ENCODE measurements at places on chromosomes 12 and 14.

DNA sequence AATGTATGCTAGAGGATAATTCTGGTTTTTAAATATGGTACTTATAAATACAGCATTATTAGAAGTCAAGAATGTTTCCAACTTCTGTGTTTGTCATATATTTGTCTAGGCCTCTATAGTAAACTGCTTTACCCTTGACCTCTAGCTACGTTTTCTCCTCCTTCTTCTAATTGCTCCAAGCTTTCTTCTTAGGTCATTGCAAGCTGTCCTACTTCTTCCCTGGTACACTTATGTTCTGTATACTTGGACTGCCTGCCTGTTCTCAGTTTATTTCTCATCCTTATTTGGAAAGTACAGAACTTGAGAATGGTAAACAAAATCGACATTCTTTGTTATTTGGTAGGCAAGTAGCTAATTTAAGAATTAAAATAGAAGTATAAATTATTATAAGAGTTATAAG lies 23.9 kb upstream of the ATP2B1 start:
- DNase-seq, result no peak

DNA sequence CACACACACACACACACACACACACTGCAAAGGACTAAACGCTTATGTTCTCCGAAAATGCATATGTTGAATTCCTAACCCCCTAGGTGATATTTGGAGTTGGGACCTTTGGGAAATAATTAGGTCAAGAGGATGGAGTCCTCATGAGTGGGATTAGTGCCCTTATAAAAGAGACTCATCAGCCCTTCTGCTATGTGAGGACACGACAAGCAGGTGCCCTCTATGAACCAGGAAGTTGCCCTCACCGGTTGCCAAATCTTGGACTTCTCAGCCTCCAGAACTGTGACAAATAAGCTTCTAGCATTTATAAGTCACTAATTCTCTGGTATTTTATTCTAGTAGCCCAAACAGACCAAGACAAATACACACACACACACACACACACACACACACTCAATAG lies 20.7 kb upstream of the TCP11L2 start:
- DNase-seq, result no peak

DNA sequence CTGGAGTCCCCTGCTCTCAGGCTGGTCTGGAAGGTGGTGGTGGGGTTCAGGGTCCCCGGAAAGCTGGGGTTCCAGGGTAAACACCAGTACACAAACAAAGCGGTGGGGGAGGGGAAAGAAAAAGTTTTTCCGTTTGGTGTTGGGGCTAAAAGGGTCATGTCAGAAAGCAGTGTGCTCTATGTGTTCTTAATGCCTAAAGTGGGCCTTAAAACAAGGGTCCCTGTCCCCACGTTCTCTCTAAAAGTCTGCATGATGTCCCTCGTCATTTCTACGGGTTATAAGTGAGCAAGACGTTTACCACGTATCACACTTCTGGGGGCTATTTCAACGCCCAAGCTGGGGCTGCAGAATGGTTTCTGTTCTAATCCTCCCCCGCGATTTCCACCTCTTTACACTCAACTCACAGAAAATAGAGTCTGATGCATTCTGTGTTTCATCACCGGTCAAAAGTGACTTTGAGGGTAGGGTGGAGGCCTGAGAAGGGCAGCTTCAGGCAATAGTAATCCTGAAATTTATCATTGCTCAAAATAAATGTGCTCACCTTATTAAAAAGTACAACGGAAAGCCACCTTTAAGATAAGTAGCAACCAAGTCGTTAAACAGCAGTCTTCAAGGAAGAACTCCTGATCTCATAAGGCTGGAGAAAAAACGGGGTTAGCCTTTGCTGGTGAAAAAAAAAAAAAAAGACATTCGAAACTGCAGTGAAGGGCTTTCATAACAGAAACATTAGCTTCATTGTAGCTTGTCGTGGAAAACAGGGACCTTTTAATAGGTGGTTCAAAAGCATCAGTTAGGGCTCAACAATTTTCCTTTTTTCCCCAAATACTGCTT lies 63.9 kb upstream of the PTGR2 start:
- DNase-seq, result peak; percentile 48

DNA sequence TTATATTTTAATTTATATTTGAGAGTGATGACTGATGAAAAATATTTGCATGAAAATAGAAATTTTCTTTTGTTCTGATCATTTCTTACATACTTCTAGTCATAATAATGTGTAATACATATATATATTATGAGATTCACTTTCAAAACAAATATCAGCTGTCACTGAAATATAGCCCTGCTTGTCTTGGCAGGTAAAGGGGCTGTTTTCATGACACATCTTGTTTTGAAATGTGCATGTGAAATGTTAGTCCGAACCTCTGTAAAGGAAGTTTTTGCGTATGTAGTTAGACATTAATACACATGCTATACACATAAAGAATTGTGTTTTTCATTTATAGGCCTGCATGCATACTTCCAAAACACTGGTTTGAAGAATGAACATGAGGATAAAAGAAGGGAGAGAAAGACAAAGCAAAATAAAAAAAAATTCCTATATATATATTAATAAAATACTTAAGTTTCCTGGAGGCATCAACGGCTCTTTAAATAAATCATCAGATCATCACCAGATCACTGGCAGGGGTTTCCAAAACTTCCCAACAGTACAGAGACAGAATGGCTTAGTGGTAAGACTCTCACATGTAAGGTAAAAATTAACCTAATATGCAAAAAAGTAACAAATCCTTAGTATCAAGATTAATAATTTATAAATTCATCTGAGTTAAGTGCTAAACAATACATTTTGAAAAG lies 60.1 kb downstream of the SEL1L start:
- DNase-seq, result no peak

- DNase-seq, result no peak
Observed at GRCh38 chr12:6868211-6869048, 1.1 kb downstream of the TPI1 start.

DNA sequence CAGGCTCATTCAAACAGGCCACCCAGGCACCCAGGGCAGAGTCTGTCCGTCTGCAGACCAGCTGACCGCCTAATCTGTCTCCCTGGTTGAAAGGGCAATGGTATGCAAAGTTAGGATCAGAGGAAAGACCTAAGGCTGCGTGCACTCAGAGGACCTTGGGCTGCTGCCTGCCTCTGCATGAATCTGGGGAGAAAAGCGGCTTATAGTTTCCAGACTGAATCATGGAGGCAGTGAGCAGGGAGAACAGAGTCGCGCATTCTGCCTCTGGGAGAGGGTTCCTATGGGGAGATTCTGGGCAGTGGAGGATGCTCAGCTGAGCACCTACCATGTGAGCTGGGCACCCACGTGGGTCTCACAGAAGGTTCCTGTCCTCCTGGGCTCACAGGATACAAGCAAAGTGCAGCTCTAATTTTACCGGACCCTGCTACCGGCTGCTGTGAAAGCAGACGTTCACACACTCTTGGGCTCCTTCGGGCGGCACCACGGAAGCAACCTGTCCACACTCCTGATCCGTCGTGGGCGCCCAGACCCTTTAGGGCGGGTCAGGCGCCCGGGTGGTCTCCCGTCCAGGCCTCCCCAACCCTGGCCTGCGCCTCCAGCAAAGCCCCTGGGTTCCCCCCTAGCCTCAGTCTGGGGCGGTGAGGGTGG lies 772 bp downstream of the SCARB1 start:
- DNase-seq, result peak; percentile 22

- peak; percentile 20 for DNase-seq
Observed at GRCh38 chr12:27434673-27435565, 11.6 kb upstream of the SMCO2 start.

- no peak for DNase-seq
Observed at GRCh38 chr14:75249958-75250336, 28.7 kb upstream of the FOS start.

- no peak for DNase-seq
Observed at GRCh38 chr14:51155326-51155725, 60.4 kb upstream of the TRIM9 start.

Measured in stimulated activated naive CD8-positive, alpha-beta T cell treated with anti-CD3 and anti-CD28 coated beads, Interleukin-15, amount 100 ng/mL, for 72 hours (primary cell).